Activated CD8-positive, alpha-beta memory T cell treated with anti-CD3 and anti-CD28 coated beads for 48 hours (primary cell): ENCODE measurements at places on chromosomes 2 and 18.

DNA sequence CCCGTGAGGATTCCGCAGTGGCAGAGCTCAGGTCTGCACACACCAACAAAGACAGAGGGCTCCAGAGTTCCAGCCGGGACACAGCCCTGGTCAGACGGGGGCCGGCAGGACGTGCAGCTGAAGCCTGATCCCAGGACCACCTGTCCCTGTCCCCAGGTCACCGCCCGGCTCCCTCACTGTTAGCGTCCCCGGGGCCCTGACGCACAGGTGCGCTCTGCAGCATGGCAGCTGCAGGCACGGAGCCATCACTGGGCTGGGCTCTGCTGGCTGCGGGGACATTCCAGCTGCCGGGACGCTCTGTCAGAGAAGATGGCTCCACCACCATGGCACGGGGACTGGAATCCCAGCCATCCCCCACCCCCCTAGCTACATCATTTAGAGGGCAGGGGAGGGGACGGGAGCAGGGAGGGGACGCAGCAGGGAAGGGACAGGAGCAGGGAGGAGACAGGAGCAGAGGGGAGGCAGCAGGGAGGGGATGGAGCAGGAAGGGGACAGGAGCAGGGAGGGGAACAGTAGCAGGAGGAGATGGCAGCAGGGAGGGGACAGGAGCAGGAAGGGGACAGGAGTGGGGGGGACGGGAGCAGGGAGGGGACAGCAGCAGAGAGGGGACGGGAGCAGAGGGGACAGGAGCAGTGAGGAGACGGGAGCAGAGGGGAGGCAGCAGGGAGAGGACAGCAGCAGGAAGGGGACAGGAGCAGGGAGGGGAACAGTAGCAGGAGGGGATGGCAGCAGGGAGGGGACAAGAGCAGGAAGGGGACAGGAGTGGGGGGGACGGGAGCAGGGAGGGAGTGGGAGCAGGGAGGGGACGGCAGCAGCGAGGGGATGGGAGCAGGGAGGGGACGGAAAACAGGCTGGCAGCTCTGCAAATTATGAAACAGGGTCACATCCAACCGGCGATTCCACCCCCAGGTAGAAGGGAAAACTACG lies 39.8 kb downstream of the SLC66A2 start:
- no peak for DNase-seq

DNA sequence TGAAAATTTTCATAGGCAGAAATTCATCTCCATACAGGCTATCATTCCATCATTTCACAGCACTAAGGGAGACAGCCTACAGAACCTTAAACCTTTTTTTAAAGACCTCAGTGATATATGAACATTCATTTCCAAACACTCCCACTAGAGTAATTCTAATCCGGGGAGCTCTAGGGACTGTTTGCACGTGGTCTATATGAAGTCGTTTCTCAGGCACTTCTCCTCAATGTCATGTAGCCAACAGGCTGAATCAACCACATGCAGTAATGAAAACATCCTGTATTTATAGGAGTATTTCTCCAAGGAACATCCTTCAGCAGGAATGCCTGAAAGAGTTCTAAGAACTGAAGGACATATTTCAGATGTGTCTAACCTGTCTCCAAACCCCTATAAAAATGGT lies 97.3 kb upstream of the CREB1 start:
- no peak for DNase-seq

DNA sequence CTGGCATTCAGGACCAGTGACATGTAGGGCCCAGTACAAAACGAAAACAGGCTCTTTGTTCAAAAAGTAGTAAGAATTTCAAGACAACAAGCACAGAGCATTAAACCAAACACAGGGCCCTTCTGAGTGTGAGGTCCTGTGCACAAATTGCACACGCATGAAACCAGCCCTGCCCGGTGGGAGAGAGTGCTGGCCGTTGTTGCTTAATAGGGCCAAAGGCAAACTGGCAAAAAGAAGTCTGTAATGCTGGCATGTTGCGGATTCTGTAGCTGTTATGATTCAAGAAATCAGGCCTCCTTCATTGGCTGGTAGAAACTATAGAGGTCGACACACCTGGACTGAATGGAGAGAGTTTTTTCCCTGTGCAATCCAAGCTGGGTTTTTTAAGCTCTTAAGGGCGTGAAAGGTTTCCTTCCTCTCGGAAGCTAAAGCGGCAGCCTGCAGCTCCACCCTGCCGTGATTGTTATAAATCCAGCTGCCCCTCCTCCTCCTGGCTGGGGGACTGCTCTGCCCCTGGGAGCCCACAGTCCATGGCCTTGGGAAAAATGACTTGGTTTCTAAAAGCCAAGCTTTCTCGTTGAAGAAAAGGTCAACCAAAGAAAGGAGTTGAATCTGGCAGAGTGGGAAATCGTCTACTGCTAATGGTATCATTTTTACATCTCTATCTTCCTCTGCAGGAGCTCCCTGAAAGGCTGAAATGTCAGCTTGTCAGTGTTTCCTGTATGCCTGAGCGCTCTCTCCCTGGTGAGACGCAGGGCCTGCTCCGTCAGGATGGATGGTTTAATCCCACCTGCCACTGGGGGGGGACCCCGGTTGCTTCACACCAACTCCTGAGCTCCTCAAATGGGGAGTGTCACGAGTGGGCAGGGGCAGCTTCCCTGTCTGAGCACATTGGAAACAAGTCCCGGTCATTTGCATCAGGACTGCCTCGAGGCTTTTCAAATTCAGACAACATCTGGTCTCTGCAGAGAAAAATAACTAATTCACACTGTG lies 143.6 kb downstream of the ALPK2 start:
- DNase-seq = no peak

DNA sequence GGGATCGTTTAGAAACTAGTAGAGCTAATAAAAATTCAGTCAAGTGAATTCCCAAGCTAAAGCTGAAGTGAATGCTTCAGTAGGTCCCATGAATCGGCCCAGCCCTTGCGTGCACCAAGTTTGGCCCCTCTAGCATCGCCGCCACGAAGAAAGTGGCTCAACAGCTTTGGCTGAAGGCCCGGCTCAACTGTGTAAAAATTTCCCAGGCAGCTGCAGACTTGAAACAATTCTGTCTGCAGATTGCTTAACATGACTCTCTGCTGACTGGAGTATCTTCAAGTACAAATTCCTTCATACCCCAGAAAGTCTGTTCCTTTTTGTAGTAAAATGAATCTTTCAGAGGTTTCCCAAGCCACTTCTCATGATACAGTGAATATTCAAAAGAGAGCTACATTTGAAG lies 32.7 kb downstream of the ALMS1 start:
- no peak for DNase-seq

DNA sequence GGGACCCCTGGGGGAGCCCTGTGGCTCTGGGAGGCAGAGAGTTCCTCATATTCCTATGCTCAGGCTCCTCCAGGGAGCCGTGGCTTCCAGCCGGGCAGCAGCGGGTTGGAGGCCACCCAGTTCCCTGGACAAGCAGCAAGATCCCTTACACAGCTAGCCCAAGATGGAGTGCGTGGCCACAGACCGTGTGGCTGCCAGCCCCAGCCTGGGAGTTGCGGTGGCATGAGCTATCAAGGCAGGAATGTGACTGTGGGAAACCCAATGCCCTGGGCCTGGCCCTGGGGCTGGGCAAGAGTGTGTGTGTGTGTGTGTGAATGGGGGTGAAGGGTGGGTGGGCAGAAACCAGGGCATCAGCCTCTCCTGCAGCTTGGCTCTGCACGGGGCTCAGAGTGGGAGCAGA lies 130.5 kb downstream of the DYSF start:
- no peak for DNase-seq

DNA sequence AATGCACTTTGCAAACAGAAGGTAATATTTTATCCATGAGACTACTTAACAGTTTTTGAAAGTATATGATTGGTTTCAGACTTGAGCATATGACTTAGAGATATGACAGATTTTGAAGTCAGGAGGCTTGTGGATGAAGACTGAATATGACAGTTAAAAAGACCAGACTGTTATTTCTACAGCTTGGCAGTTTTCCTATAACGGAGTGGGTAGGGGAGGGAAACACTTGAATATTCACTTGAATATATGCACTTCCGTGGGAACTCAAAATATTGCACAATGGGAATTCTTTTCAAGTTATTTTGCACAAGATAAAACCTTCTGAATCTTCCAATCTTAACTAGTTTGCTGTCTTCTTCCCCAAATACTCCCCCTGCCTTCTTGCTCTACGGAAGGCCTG lies 64.6 kb upstream of the ACKR3 start:
- DNase-seq = no peak
